NCI-H2029 (cell line): ENCODE measurements at places on chromosomes 6 and 20.

- no peak for DNase-seq
Observed at GRCh38 chr20:10093087-10093591, 58.4 kb downstream of the ANKEF1 start.

DNA sequence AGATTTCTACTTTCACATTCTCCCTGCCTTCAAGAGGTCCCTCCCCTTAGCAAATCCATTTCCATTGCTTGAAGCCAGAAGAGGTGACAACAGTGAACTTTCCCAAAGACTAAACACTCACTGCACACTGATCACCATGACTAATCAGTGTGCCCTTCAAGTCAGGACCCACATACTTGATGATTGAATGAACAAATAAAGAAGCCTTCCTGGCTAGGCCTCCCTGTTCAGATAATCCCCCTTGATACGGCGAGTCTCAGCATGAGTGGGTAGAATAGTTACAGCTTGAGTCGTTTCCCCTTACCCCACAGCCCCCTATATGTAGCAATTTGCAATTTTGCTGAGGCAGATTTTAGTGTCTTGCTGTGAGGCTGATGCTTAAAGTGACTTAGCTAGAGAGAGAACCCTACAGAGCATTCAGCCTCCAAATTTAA, 102.2 kb downstream of the UNC5CL start:
- DNase-seq: no peak

DNA sequence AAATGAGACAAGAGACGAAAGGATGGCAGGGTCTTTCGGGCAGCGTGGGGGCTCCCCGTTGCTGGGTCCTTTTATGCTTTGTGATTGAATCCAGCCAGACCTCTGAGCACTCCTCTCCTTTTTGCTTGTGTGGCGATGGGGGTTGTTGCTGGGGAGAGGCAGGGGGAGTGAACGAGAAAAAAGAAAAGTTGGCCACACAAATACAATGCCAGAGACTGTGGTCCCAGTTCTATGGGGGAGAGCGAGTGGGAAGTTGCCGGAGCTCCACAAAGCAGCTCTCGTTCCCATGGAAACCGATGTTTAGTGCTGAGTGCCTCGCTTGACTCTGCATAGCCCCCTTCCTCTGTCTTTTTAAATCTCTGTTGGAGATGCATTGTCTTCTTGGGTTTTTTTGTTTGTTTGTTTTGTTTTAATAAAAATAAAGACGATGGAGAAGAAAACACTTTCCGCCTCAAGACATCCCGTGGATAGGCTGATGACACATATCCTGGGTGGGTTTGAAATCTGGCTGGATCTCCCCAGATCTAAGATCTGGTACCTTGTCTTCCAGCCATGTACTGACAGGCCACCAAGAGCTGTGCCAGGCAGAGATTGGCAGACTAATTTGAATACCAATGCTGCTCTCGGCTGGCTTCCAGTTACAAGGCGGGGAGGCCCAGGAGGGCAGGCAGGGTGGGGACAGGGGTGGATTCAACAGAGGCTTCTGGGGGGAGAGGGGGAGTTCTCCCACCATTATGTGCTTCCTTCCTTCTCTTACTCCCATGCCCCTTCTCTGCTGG, 529.3 kb downstream of the QKI start:
- no peak for DNase-seq

GRCh38 chr20:21430020-21430419, 32.7 kb upstream of the NKX2-4 start:
- DNase-seq: no peak

- no peak for DNase-seq
Observed at GRCh38 chr6:163579111-163579879, 164.8 kb downstream of the QKI start.

DNA sequence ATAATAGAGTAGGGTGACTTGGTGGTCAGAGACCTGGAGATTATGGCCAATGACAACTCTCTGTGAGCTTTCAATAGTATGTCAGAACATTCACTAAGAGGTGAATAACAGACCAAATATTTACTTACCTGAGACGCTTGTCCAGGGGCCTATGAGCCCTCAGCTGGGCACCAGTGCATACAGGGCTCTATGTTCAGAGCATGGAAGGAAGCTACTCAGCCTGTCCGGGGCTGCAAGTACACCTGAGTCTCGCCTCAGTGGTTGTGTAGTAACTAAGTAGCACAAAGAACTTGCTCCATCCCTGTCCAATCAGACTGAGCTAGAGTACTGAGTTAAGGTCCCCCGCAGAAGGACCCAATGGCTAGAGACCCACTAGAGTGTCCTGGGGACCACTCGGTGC, 11.6 kb upstream of the SCGN start:
- peak; percentile 12 for DNase-seq

DNA sequence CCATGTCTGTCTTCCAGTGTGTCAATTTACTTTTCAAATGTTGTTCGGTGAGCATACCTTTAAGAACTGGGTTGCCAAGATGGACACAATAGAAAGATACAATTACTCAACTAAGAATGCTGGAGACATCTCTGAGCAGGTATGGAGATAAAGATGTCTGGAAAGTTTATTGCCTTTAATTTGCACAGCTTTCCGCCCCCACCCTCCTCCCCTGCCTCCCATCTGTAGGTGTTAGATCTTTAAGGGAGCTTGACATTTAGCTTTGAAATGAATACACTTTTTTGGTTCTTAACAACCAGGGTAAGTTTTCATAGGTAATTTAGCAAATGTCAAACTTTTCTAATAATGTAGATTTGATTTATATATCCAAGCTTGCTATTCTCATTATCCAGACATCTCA, 104.4 kb downstream of the BTBD3 start:
- no peak for DNase-seq

GRCh38 chr6:28523241-28523622, 2.4 kb upstream of the GPX5 start:
- no peak for DNase-seq

DNA sequence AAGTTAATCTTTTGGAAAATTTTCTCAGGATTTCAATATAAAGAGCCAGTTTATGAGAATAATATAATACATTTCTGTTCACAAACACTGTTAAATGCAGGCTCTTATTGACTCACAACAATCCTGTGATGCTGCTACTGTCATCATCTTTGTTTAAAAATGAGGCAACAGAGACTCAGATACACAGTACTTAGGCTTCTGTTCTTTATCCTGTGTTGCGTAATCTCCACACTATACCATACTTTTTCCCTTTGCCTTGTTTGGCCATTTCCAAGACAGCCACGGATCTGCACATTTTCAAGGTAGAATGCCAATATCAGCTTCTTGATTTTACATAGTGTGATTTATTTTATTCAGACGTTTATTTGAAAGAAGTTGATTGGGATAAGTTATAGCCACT, 699.0 kb upstream of the CITED2 start:
- DNase-seq: no peak

DNA sequence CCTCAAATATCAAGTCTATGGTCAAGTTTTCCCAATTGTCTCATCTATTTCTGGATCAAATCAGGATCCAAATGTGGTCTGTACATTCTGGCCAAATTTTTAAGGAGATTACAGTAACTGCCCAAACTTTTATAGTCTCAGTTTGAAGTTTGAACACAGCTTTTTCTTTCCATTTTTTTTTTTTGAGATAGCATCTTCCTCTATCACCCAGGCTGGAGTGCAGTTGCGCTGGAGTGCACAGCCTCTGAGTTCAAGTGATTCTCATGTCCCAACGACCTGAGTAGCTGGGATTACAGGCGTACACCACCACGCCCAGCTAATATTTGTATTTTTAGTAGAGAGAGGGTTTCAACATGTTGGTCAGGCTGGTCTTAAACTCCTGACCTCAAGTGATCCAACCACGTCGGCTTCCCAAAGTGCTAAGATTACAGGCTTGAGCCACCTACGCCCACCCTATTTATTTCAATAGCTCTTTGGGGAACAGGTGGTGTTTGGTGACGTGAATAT, 84.9 kb upstream of the CARMIL1 start:
- no peak for DNase-seq

DNA sequence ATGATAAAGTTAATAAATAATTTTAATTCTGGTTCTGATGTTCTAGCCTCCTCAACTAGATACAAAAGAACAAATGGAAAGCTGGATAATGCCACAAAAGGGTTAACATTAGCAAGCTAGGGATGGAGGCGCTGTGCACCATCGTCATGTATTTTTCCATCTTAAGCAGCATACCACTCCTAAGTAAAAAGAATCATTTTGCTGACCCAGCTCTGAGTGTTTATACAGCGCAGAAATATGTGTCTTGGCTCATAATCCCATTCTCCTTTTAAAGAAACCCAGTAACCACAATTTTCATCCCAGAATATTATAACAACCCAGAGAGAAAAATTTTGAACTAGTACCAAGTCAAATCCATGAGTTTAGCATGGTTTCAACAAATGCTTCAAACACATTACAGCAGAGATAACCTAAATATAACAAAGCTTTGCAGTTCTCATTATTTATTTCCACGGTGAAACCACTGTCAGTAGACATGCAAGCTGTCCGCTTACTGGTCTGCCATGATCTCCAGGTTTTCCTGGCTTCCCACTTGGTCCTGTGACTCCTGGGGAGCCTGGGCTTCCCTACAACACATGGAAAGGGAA, 111.1 kb downstream of the COL12A1 start:
- no peak for DNase-seq

- no peak for DNase-seq
Observed at GRCh38 chr20:36181934-36182603, 27.5 kb downstream of the EPB41L1 start.

DNA sequence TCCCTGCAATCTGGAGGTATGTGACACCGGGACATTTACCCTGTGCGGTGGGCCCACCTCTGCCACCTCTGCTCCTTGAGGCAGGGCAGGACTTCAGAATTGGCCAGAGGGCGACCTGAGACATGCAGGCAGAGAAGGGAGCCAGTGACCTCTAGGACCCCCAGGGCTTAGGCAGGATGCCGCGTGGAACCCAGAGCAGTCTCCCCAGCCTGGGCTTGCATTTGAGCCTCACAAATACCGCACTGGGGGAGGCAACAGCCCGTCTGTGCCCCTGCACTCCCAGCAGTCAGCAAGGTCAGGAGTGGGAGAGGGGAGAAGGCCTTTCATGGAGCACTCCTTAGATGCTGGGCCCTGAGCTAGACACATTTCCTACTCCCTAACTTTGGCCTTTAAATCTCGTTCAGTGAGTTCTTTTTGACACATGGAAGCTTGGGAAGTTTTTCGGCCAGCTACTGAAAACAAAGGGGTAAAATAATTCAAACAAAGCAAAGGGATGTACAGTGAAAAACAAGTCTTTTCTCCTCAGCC, 41.7 kb downstream of the C20orf203 start:
- DNase-seq: no peak

GRCh38 chr20:48794360-48794759, 33.4 kb downstream of the PREX1 start:
- DNase-seq: no peak

- DNase-seq: no peak
Observed at GRCh38 chr20:54345821-54346220, 129.6 kb upstream of the DOK5 start.

GRCh38 chr6:33372526-33373123, 19.0 kb upstream of the KIFC1 start:
- DNase-seq: no peak
